Activated naive CD8-positive, alpha-beta T cell treated with anti-CD3 and anti-CD28 coated beads, Interleukin-2, amount 10 ng/mL, durations not matched to agents 7 days and 5 days (primary cell): ENCODE measurements at places on chromosomes 16 and 17.
A peak's percentile ranks its signal among the peaks of the same experiment; 100 is the strongest.

DNA sequence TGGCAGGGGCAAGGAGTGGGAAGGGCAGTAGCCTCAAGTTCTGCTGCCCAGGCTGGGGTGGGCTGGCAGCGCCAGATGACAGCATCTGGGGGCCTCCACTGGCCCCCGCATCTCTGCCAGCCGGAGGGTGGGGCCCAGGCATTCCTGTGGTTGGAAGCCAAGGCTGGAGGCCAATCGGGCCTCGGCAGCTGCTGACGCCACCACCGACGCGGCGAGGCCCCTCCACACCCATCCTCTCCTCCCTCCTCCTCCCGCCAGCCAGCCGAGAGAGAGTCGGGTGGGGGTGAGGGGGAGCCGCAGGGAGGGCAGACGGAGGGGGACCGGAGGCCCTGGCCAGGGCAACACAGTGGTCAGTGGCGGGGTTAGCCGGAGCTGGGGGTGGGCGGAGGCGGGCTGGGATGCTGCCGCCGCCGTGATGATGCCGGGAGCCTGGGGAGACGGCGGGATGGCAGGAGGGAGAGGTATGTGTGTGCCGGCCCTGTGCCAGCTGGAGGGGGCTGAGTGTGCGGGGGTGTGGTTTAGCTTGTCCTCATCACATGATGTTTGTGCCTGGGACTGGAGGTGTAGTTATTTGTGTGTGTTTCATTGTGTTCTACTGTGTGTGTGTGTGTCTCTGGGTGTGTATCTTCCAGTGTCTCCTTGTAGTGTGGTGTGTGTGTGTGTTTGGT lies 36.6 kb downstream of the ARHGAP23 start:
- no peak for DNase-seq

- no peak for DNase-seq
Observed at GRCh38 chr16:29943846-29944799, 17.8 kb upstream of the TMEM219 start.

- DNase-seq, result no peak
Observed at GRCh38 chr16:50282955-50283631, 16.7 kb downstream of the ADCY7 start.

DNA sequence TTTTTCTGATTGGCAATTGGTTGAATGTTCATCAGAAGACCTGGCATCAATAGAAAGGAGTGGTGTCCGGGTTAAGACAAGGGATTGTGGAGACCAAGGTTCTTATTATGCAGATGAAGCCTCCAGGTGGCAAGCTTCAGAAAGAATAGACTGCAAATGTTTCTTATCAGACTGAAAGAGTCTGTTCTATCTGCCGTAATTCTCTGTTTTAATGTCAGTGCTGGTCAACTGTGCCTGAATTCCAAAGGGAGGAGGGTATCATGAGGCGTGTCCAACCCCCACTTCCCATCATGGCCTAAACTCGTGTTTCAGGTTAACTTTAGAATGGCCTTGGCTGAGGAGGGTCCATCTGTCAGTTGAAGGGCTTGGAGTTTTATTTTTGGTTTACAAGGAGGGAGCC lies 60.4 kb upstream of the AKTIP start:
- DNase-seq, result no peak

- no peak for DNase-seq
Observed at GRCh38 chr16:19745286-19746010, 27.4 kb downstream of the IQCK start.

- no peak for DNase-seq
Observed at GRCh38 chr17:55168958-55169687, 95.6 kb upstream of the HLF start.

DNA sequence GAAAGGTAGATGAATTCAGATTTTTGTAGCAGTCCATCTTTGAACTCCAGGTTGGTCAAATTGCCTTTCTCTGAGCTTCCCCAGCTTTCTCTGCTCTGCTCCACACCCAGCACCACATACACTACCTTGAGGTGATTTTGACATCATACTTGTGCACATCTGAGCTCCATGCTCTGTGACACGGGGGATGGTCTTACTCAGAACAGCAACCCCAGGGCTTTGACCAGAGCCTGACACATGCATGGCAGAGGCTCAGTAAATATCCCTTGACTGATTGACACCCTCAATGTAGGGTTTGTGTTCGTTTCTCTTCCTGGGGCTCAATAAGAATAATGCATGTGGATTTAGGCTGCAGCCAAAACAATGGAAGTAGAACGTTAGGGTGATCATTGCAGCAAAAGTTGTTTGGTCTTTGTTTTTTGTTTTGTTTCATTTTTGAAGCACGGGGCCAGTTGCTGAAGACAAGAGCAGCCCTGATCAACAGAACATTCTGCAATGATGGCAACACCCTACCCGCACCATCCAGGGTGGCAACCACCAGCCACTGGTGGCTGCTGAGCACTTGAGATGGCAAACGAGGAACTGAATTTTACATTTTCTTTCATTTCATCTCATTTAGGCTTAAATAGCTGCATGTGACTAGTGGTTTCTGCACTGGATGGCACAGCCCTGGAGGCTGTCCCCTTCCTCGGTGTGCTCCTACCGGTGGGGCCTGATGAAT lies 224.8 kb upstream of the TNRC6C start:
- no peak for DNase-seq

DNA sequence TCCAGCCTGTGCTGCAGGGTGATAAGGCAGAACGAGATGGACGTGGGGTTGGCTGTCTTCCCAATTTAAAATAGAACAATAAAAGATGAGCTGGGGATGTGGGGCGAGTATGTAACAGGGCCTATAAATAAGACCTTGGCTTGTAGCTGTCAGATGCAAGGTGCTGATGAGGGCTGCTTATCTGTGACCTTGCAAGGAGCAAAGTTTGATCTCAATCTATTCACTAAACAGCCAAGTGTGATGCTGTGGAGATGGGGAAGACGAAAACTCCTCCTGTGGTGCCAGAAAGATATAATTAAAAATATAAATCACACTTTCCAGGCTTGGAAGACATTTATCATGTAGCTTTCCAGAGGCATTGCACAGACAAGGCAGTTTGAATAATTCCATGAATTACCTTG lies 26.7 kb upstream of the TEX2 start:
- DNase-seq, result no peak

- DNase-seq, result peak; percentile 47
Observed at GRCh38 chr17:3695129-3695722, 729 bp downstream of the P2RX5 start.

- no peak for DNase-seq
Observed at GRCh38 chr17:44267818-44268490, at the start of gene SLC4A1. Gene SLC4A1, minus strand, starts transcription at chr17:44268135. Its CDS starts 5,269 bp downstream, at chr17:44262866.

DNA sequence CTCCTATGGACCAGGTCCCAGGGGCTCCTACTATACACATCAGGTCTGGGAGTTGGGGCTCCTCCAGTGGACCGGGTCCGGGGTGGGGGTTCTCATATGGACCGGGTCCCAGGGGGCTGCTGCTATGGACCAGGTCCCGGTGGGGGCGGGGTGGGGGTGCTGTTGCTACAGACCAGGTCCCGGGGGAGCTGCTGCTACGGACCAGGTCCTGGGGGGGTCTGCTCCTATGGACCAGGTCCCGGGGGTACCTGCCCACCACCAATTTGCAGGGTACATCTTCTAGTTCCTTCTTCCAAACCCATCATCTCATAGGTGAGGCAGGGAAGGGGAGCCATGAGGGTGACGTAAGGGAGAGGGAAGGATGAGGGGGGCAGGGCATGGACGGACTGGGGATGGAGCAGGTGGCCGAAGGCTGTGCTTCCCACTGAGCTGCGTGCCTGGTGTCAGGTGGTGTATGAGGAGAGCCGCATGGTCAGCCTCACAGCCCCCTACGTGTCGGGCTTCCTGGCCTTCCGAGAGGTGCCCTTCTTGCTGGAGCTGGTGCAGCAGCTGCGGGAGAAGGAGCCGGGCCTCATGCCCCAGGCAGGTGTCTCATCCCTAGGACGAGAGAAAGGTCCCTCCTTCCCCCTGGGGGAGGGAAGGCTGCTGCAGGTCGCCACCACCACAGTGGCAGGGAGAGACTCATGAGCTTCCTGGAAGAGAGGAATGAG lies 6.6 kb downstream of the ENDOV start:
- DNase-seq, result no peak

- DNase-seq, result no peak
Observed at GRCh38 chr17:12983991-12984884, 33.6 kb downstream of the ELAC2 start.

- DNase-seq, result no peak
Observed at GRCh38 chr17:3817851-3818605, 17.0 kb upstream of the ITGAE start.

- peak; percentile 49 for DNase-seq
Observed at GRCh38 chr16:56609463-56609921, 1.1 kb downstream of the MT2A start.

- DNase-seq, result peak; percentile 61
Observed at GRCh38 chr17:38663125-38663751, 11.5 kb downstream of the EPOP start.

- DNase-seq, result no peak
Observed at GRCh38 chr16:88533381-88533917, 36.8 kb upstream of the ZC3H18 start.

DNA sequence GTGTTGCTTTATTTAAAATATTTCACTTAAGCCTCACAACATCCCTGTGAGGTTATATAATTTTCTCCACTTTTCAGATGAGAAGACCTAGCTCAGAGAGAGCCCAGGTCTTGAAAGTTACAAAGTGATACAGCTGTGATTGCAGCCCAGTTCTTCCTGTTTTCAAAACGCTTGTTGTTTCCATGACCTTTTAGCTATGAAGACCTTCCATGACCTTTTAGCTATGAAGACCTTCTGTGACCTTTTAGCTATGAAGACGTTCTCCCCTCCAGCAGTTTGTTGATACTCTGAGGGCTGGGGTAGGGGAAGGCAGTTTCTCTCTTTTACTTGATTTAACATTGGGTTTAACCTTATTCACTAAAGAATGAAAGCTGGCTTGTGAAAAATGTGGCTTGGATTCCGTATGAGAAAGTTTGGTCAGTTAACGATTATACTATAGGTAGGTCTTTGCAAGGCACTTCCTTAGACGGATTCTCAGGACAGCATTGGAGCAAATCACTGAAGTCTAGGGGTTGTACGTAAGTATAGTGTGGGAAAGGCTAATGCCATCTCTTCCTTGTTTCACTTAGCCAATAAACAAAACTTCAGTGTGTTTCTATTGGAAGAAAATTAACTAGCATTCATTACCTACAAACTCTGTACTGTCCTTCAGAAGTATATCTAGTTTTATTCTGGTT lies 20.7 kb downstream of the PHKB start:
- DNase-seq, result no peak

GRCh38 chr16:10168258-10168657 lies 14.0 kb downstream of the GRIN2A start:
- DNase-seq, result no peak

GRCh38 chr16:89575247-89576152 lies at the start of gene CPNE7:
Gene CPNE7, plus strand, starts transcription at chr16:89575758. Its CDS starts 140 bp downstream, at chr16:89575898.
- DNase-seq, result no peak

- DNase-seq, result no peak
Observed at GRCh38 chr17:39596543-39597267, 11.0 kb downstream of the NEUROD2 start.

DNA sequence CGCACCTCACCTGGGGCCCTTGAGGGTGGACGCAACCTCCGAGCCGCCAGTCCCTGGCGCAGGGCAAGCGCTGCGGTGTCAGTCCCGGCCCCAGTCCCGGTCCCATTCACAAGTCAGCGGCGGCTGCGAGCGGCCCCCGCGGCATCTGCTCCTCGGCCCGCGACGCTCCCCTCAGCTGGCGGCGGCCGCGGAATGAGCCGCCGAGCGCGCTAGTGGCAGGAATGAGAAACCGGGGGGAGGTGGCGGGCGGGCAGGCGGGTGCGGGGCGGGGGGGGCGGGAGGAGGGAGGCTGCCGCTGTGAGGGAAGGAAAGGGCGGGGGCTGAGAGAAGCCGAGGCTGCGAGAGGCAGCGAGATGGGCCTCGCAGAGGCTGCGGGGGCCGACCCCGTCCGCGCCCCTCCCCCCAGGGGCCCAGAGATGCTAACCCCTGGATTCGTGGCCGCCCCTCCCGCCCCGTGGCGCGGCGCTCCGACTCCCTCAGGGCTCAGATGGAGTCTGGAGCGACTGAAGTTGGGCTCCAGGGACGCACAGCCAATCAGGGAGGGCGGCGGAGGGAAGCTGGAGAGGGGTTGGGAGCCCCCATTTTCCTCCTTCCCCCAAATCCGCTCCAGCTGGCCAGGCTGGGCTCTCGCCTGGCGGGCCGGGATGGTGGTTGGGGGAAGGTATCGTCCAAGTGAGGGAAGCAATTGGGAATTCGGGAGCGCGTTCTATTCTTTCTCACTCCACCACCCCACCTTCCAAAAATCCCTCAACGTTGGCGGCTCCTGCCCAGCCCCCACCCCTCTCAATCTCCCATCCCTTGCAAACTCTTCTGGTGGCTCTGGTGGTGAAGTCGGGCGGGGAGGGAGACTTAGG lies at the start of gene CDH11:
TSS of gene CDH11 (minus strand) at position 194 of the 854 bp plus-strand sequence. CDS start 117,194 bp downstream, outside the sequence.
- peak; percentile 25 for DNase-seq

DNA sequence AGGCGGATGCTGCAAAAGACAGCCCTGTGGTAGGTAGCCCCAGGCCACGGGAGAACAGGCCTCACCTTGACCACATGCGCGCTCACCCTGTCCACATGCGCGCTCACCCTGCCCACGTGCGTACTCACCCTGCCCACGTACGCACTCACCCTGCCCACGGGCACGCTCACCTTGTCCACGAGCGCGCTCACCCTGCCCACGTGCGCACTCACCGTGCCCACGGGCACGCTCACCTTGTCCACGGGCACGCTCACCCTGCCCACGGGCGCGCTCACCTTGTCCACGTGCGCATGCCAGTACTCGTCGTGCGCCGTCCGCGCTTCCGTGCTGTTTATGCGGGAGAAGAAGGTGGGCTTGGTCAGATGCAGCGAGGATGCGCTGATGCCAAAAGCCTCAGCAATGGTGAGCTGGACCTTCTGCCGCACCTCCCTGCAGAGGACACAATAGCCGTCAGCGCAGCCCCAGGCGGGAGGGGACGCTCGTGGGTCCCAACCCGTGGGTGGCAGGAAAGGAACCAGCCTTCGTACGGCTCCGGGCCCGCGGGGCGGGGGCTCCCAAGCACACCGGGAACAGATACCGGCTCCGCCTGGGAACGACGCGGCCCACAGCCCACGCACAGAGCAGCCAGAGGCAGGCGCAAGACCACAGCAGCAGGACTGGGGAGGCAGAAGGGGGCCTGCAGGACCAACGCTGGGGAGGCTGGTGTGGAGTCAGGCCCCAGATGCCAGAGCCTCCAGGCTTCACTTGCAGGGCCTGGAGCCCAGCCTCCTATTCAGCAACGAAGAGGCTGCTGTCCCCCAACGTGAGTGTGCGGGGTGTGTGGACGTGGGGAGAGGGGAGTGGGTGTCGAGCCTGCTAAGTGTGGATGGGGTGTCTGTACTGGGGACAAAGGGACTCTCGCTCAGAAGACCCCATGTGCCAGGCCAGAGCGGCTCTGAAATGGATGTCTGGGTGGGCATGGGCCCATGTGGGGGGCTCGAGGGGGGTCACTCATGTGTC lies 14.2 kb upstream of the HEXD start:
- no peak for DNase-seq
